ENCODE measurements at places on chromosomes 5 and 9.

GRCh38 chr5:153919161-153919560 lies 119.5 kb downstream of the FAM114A2 start:
- no peak for DNase-seq

- DNase-seq = no peak
These were observed 24.9 kb downstream of the AHRR start for GRCh38 chr5:346229-346935.

GRCh38 chr9:34552606-34552981 lies 29.8 kb upstream of the ENHO start:
- DNase-seq = no peak

- no peak for DNase-seq
These were observed 231.0 kb upstream of the DAPK1 start for GRCh38 chr9:87266697-87267096.

GRCh38 chr5:146003852-146004251 lies 67.5 kb downstream of the SH3RF2 start:
- DNase-seq = no peak

- no peak for DNase-seq
These were observed 4.6 kb upstream of the SUSD3 start for GRCh38 chr9:93053781-93054331.

Data from omental fat pad (tissue), 4 donors.